Choroid plexus epithelial cell (primary cell): ENCODE measurements at places on chromosomes 12 and 14.
A peak's percentile ranks its signal among the peaks of the same experiment; 100 is the strongest.

DNA sequence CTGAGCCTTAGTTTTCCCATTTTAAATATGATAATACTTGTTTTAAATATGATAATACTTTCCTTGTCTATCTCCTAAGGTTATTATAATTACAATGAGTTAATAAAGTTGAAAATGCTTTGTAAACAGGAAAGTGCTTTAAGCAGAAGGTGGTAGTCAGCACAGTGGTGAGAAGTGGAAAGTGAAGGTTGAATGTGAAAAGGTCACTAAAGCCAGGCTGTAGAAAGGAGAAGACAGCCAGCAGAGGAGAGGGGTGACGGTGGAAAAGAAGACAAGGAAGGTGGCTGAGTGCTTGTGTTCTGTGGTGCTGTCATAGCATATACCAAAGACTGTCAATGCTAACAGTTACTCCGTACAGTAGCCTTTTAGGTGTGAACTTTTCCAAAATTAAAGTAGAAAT, 117.8 kb downstream of the ESR2 start:
- DNase-seq, result no peak

DNA sequence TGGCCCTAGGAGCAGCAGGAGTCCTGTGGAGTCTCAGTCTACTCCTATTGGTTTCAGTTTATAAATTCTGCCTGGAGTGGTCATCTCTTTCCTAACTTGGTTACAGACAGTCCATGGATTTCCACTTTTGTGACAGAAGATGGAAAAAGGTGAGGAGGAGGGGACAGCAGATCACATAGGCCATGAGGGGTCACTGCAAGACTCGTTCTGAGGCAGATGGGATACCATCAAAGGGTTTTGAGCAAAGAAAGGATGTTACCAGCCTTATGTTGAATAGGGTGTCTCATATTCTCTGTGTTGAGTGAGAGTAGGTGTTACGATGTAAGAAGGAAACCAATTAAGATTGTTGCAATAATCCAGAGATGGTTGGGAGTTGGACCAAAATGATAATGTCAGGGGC, 15.3 kb downstream of the PDE3A start:
- no peak for DNase-seq

DNA sequence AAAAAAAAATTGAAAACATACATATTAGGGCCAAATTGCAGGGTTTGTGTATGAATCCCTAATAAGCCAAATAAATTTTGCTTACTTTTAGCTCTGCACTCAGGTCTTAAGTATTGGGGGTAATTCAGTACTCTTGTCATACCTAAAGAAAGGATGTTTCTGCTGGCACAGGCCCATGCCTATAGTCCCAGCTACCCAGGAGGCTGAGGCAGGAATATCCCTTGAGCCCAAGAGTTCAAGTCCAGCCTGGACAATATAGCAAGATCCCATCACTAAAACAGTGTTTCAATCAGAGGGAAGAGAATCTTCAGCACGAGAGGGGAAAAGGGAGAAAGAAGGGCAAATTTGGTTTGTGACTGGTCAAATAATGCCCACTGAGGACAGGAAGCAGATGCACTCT, 3.4 kb upstream of the GPR19 start:
- no peak for DNase-seq

DNA sequence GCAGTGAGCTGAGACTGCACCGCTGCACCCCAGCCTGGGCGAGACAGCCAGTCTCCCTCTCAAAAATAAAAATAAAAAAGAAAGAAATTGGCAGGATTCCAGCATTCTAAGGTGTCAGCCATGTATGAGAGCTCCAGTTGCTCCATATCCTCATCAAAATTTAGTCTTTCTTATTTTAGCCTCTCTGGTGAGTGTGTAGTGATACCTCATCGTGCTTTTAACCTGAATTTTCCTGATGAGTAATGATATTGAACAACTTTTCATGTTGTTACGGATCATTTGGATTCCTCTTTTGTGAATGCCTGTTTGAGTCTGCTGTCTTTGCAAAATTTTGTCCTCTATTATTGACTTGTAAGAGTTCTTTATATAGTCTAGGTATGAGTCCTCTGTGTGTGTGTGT, 28.5 kb downstream of the CCDC60 start:
- no peak for DNase-seq

DNA sequence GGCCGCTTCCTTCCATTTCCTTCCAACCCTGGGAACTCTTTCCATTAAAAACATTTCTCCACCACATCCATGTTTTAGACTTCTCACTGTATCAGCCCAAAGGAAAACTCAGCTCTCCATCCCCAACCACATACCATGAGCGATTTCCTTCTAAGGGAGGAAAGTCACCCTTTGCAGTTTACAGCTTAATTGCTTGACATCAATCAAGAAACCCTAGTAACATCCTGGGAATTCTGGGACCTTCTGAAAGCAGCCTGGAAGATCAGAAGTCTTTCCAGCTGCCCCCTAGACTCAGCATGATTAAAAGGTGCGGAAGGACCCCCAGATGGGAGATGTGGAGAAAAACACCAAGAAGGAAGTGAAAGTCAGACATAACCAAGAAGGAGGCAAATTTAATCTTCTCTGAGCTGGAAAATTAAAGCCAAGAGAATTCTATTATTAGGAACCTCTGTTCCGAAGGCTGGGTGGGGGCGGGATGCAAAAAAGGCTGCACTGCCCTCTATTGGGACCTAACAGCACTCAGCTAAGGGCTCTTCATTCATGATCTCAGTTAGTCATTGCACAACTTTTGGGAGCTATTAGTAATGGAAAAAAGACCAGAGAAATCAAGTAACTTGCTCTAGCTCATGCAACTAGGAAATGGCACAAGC, 73.3 kb upstream of the PLXNC1 start:
- DNase-seq, result peak; percentile 95

- DNase-seq, result no peak
Measured at GRCh38 chr14:93379831-93380230, 32.8 kb downstream of the COX8C start.

- peak; percentile 85 for DNase-seq
Measured at GRCh38 chr12:109597795-109598427, 24.3 kb downstream of the MVK start.

DNA sequence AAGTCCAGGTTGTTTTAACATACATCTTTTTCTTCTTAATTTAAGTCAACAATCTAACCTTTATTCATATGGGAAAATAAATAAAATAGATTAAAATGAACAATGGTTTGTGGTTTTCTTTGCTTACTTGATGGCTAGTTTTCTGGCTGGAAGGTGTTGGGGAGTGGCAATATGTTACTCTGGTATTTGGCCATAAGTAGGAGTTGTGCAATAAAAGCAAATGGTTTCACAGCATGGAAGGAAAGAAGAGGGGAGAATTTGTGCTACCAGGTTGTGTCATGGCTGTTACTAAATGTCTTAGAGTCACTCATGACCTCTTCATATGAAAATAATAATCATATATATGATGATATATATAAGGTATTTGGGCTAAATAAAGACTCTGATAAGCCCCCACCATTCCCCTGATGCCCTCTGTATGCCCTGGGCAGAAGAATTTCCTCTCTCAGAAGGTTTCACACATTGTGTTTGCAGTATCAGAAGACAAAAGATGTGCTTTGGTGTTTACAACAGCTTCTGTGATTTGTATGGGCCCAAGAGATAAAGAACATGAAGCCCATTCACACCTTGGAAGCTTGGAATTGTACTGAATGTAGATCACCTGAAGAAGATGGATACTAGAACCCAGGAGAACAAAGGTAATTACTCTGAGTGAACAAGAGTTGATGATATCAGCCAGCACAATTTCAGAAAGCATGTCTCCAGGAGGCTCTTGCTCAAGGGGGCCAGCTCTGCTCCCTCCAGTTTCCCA, 160.9 kb downstream of the ALG10B start:
- DNase-seq, result no peak

DNA sequence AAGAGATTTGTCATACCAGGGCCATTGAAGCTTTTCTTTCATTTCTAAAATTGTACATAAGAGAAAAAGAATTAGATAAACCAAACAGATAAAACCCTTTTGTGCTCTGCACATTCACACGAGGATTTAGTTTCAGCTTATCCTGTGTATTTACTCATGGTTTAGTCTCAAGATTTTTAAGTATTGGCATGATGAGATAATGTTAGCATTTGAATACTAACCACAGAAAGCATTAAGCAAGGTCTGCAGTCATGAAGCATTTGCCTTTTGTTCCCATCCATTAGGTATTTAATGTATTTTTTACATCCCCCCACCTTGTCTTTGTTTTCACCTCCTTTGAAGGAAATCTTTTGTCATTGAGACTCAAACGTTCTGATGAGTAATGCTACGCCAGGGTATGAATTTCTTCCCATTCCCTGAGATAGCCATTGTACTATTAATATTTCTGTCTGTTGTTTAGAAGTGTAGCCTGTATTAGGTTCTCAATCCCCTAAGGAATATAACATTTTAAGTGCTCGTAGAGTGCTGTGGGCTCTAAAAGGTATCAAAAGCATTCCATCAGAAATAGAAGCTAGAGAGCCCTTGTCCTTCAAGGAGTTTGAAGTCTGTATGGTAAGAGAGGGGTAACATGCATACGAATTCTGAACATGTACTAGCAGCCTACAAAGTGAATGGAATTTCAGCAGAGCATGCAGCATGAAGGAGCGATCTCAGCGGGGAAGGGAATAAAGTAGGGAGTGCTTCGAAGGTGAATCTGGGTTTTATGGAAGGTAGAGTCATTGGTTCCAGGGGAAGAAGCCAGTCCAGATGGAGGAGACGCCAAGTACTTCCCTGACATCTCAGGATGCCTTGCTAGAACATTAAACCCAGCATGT, 22.3 kb downstream of the CRADD start:
- peak; percentile 79 for DNase-seq
